Activated CD4-positive, alpha-beta T cell treated with anti-CD3 and anti-CD28 coated beads, Interleukin-2, amount 50 U/mL, for 16 hours (primary cell): ENCODE measurements at places on chromosomes 12 and 14.
A peak's percentile ranks its signal among the peaks of the same experiment; 100 is the strongest.

DNA sequence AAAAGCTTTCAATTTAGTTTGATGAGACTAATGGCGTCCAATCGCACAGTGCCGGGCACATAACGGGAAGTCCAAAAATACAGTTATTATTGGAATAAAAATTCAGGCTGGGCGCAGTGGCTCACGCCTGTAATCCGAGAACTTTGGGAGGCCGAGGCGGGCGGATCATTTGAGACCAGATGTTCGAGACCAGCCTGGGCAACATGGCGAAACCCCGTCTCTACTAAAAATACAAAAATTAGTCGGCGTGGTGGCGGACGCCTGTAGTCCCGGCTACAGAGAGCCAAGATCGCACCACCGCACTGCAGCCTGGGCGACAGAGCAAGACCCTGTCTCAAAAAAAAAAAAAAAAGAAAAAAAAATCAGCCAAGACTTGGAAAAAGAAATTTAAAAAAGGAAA is 1.2 kb upstream of the FKBP4 start:
- no peak for DNase-seq

- DNase-seq = no peak
These were observed 15.0 kb downstream of the VCPKMT start for GRCh38 chr14:50101417-50101816.

DNA sequence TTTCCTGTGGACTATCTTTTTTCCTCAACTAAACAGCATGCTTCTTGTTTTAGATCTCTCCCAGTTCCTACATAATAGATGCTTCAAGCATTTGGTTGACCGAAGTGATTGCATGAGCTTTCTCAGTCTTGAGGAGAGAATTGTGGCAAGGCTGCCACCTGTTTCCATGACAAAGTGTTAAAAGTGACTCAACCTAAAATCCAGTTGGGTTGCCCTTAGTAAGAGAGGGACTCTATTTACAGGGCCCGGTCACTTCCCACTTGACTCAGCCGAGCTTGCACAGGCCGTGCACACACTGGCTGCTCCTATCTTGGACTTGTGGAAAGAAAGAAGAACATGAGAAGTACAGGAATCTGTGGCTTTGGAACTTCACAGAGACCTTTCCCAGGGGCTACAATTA is 2.1 kb upstream of the B4GALNT3 start:
- DNase-seq = peak; percentile 56

GRCh38 chr12:100795174-100795799 is 711 bp downstream of the ANO4 start:
- DNase-seq = no peak

- no peak for DNase-seq
These were observed 12.6 kb upstream of the CTDSP2 start for GRCh38 chr12:57859121-57859520.

GRCh38 chr12:40999210-40999609 is 188.9 kb upstream of the PDZRN4 start:
- no peak for DNase-seq

GRCh38 chr12:62254967-62255366 is 5.2 kb upstream of the USP15 start:
- no peak for DNase-seq

- DNase-seq = peak; percentile 45
These were observed 12.2 kb downstream of the DEGS2 start for GRCh38 chr14:100147181-100147631.

DNA sequence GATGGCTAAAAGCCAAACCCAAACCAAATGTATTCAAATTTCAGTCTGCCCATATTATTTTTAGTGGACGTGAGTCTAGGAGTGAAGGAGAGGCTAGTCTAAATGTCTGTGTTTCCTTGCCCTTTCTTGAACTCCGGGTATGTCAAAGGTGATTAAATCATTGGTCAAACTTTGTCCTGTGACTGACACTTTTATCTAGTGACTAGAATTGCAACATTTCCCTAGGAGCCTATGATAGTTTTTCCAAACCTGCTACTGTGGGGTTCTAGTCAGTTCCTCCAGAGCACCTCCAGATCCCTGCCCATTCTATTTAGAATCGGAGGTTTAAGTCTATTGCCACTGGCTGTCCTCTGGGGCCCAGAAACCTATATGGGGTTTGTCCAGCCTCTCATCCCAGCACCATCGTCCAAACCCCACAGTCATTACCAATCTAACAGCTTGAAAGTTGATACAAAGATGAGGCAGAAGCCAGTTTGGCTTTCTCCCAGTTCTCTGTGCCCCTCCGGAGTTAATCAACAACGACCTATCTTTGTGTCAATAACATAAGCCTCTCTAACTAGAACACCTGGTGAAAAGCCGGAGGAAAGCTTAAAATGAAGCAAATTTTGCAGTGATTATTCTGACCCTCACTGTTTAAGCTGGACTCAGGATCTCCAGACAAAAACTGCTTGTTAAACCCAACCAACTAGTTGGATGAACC is 306.7 kb downstream of the ZFP36L1 start:
- DNase-seq = no peak

- DNase-seq = no peak
These were observed 27.6 kb downstream of the CACNA2D4 start for GRCh38 chr12:1890810-1891209.

- DNase-seq = no peak
These were observed 27.2 kb upstream of the RGS6 start for GRCh38 chr14:71905031-71905430.

DNA sequence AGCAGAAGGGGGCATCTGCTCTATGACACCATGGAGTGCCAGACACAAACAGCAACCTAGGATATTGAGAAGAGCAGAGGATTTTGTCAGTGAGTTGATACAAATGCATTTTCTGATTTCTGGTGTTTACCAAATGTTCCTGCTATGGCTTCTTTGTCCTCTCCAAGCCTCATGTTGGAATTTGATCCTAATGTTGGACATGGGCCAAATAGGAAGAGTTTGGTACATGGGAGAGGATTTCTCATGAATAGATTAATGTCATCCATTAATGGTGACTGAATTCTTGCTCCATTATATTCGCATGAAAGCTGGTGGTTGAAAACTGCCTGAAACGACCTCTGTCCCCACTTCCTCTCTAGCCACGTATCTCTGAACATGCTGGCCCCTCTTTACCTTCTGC is 1002.2 kb upstream of the FLRT2 start:
- DNase-seq = no peak

DNA sequence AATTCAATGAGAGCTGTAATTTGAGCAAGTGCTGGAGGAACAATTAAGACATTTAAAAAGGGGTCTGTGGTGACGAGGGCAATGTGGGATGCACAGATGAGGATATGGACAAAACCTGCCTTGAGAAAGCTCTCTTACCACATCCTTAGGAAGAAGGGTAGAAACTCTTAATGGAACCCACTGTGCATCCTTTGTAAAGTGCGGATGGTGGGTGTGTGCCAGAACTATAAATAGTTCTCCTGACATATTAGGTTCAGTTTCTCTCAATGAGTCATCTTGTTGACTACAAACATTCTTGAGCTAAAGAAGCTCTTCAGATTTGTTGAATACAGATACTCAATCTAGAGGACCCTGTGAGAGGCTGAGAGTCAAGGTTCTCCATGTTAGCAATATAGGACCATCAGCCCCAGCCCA is 106.1 kb upstream of the ANO4 start:
- DNase-seq = no peak

- DNase-seq = no peak
These were observed 13.4 kb upstream of the PPP1R1A start for GRCh38 chr12:54601841-54602240.

GRCh38 chr12:48788854-48789775 is at the start of gene ADCY6:
Gene ADCY6 (minus strand): TSS chr12:48789089. CDS start chr12:48783434, 5,655 bp downstream.
- no peak for DNase-seq

DNA sequence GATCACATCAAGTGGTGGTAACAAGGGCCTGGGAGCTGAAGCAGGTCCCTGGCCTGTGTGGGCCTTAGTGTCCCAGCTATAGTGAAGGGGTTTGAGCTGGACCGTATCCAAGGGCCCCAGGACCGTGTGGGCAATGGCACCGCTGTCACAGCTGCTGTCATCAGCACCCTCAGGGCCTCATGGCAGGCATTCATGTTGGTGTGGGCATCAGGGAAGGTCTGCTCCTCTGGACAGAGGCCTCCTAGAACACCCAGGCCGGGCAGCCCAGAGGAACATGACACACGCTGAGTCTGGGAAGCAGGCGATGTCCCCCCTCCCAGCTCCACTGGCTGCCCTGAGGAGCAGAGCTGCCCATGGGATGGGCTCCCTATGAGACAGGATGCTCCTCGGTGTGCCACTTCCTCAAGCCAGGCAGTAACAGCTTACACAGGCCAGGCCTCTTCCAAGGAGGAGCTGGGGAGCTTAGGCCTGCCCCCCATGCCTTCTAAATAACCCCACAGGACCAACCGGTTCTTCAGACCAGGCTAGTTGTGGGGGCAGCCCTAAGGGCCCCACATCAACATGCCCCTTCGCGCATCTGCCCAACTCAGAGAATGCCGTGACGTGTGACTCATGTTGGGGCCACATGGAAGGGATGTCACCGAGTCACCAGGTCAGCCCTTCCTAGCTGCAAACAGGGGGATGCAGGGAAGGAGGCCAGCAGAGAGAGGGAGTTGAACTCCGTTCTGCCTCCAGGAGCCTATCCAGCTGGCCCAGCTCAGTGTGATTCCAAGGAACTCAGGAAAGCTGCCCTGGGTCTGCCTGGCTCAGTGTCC is 80.4 kb downstream of the PITPNM2 start:
- no peak for DNase-seq

DNA sequence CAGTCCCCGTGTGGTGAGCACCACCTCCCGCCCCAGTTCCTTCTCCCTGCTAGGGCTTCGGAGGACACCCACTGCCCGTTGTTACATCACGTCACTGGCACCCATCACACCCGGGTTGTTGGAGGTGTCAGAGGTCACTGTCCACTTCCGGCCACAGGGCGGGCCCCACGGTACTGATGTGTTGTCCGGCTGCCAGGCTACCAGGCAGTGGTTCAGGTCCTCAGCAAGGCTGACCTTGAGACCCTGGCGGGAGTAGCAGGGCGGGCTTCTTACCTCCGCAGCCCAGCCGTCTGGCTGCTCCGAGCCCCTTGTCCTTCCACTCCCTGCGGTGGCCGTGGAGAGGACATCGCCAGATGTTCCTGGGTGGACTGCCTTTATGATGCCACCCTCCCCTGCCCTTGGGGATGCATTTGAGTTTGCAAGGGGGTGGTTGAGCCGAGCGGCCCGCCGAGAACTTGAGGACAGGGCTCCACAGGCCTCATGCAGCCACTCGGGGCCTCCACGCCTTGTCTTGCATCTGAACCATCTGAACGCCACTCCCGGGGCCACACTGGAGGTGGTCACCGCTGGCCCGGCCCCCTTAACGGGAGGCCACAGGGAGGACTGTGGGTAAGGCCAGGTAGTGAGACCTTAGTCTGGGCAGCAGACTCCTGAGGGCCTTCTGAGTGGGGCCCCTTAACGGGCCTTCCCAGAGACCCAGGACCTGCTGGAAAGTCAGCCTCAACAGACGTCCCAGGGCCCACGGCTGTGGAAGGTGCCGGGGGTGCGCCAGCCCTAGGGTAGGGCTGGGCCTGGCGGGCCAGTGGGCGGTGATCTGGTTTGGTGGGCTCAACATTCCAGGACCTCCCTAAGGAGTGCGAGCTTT is 27.1 kb upstream of the PLD4 start:
- DNase-seq = no peak

GRCh38 chr14:100626614-100627013 is 39.4 kb upstream of the BEGAIN start:
- DNase-seq = no peak

- DNase-seq = peak; percentile 37
These were observed 46.5 kb upstream of the SAV1 start for GRCh38 chr14:50714450-50715073.

GRCh38 chr14:91315844-91316267 is 71.4 kb upstream of the GPR68 start:
- peak; percentile 95 for DNase-seq

DNA sequence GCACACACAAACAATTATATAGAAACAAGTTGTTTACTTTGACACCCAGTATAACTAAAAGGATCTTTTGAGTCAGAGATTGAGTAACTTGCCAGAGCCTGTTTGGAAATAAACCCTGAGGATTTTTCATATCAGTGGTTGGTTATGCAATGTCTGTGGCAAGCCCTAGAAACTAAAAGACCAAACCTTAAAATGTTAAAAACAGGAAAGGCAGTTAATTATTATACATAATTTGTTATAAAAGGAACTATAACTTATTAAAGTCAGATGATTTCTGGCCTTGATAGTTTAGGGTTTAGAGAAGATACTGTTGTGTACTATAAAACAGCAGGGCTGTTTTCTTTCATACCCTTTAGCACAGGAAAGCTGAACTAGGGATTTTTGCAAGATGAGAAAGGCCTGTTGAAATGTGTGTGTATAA is 44.1 kb downstream of the PSEN1 start:
- DNase-seq = peak; percentile 56

GRCh38 chr14:100557658-100558057 is 29.6 kb downstream of the BEGAIN start:
- DNase-seq = no peak

DNA sequence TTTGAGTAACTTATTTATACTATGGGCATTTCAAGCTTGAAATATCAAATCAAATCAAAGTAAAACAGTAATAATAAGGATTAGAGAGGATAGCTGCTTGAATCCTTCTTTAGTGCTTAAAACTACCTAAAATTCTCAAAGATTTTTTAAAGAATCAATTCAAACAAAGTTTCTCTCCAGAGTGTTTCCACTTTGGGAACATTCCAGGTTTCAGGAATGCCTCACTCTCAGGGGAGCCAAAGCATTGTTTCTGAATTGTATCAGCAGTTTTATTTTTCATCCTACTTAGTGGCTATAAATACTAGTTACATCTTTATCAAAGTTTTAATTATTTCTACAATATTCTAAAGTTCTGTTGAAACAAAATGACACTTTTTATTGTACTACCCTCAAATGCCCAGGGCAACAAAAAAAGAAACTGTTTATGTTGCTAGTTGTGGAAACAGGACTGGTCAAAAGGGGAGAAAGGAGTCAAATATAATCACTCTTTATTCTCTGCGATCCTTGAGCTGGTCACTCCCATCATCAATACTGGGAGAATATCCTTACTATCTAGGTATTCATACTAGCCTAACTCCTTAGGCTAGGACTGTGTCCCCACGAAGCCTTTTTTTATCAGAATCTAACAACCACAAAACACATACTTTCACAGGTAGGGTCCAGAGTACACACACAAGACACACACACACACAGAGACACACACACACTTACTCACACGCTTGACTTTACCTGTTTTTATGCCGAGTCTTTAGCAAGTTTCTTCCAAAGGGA is 598 bp downstream of the RASSF9 start:
- DNase-seq = no peak

GRCh38 chr12:131132118-131132892 is 178.6 kb downstream of the ADGRD1 start:
- DNase-seq = peak; percentile 65

- peak; percentile 72 for DNase-seq
These were observed 50.9 kb upstream of the CCT2 start for GRCh38 chr12:69534389-69534822.
